ENCODE measurements at places on chromosomes 4 and X. TPM values are rescaled to one million over a fixed set of nuclear protein-coding genes. Genes with fewer than 3 reads are reported as not detected.

GRCh38 chr4:122456231-122457116 lies at the start of gene IL2:
Gene IL2, minus strand, starts transcription at chr4:122456725. Its CDS starts 285 bp downstream, at chr4:122456440.
- no peak for DNase-seq

- no peak for DNase-seq
These were observed 100.1 kb downstream of the CXXC4 start for GRCh38 chr4:104394406-104395167.

GRCh38 chr4:115325836-115326235 lies 212.4 kb upstream of the NDST4 start:
- DNase-seq = no peak

DNA sequence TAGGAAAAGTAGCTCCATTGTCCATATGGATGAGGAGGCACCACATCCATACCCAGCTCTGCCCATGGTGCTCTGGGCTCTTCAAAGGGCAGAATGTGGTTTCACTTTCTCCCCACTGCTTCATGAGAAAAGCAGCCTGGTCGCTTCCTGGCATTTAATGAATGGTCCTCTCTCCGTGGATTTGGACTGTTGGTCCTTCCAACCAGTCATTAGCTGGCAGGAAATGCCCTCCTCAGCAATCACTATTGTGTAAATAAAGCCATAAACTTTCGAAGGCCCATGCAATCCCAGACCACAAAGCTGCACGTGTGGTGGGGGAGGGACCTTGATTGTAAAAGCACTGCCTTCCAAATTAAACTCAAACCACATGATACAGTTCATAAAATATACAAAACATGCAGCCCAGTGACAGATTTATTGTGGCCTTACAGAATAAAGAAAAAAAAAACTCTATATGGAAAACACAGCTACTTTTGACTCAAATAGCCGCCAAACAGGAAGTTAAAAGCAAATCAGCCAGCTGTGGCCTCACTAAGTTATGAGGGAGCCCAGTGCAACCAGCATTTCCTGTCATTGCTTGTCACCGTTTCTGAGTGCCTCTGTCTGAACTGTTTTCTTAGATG lies 8.1 kb downstream of the MBNL3 start:
- no peak for DNase-seq

DNA sequence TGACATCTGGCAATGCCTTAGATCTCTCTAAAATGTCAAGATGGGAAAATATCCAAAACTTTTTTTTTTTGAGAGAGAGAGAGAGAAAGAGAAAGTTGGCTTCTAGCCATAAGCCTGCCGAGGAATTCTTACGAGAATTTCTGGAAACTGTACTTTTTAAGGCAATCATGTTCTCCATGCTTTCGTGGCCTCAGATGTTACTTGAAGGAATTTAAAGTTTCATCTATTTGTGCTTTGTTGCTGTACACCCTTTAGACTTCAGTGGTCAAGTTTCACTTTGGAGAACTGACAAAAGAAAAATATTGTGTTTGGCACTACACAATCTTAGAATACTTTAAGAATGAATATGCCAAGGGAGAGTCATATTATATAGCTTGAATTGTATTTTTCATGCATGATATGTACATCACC lies 53.9 kb downstream of the FAT4 start:
- no peak for DNase-seq

DNA sequence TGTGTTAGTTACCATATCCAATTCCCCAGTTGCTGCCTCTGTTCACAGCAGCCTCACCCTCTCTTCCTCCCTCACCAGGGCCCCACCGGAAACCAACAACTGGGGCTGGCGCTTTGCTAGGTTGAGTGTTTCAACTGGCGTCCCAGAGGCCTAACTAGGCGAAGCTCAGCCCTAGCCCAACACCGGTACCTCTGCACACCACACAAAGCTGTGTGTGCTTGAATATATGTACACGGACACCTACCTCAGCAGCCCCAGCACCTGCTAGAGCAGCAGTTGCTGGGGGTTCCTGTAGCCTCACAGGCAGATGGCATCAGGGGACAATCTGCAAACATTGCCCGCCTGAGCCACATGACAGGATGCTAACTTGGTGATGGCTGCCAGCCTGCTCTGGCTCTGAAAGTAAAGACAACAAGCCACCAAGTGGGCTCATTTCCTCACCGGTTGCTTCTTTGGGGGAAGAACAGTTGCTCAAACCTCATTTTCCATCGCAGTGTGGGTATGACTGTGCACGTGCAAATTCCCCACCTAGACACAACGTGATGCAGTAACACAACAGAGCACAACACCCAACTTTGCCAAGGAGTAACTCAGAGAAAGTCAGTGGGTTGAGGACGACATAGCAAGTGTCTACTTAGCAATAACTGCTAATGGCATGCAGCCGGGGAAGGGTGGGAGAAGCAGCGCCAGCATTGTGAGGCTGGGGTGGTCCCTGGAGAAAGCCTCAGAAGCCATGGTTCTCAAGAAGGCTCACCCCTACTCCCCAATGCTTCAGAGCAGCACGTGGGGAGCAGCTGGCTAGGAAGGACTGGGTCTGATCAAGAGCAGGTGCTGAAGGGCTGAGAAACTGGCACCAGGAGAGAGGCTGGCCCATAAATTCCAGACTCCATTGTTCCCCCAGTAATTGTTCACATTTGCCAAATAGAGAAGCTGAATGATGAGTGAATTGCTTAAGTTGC lies 139.5 kb downstream of the SH3KBP1 start:
- peak; percentile 46 for DNase-seq

GRCh38 chrX:150692831-150693724 lies at the start of gene MTMR1:
Gene MTMR1, plus strand, starts transcription at chrX:150693396. Its CDS starts 135 bp downstream, at chrX:150693531.
- DNase-seq = peak; percentile 46

DNA sequence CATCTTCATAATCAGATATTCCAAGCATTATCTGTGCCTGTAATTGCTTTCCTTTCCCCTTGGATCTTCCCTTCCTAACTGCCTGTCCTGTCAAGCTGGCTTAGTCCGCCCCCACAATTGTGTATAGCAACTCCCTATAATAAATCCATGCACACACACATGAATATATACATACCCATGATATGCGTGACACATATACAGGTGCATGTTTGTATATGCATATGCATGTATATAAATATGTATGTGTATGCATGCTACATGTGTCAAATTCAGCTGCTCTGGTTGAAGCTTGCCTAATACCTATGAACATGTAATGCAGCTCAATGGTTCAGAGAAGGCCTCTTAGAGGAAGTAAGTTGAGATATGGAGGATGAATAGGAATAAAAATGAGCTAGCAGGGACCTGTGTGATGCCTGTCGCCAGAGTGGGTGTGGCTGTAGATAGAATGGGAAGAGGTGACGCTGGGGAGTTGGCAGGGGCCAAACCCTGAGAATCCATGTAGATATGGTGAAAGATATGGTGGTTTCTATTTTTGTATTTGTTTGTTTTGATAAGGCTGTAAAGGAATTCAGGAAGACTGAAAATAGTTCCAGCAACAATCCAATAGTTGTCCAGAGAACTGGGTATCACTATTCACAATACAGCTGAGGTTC lies 595.0 kb upstream of the BOD1L1 start:
- peak; percentile 75 for DNase-seq

GRCh38 chr4:7417639-7418038 lies 17.1 kb downstream of the PSAPL1 start:
- peak; percentile 21 for DNase-seq

DNA sequence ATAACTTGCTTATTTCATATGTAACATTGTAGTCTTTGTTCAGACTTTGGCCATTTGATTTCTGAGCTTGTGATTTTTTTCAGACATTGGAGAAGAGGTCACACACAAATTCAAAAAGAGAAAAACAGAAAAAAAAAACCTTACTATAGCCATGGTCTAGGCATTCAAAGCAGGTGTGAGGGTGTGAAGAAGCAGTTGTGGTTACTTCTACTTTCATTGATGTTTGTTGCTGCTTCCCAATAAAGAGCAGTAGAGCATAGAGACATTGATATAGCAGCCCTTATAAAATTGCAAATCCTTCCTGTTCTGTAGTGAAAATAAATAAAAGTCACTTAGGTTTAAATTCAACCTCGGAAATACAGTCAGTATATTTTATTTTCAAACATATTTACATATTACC lies 671.6 kb downstream of the GRXCR1 start:
- DNase-seq = no peak

DNA sequence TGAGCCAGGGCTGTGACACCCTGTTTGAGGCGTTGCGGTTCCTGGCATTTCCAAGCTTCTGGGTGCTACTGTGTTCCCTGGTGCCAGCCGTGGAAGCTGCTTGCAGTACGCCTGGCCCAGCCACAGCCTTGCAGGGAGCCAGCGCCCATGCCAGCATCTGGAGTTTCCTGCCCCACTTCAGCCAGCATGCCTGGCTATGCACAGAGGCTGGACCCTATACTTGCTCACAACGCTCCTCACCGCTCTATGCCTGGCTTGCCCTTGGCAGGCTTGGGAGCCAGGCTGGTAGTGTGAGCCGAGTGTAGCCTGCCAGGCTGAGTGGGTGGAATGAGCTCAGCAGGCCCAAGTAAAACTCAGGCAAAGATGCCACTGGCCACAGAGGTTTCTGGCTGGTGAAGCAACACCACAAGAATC lies 22.4 kb downstream of the PRRG1 start:
- peak; percentile 43 for DNase-seq

- peak; percentile 75 for DNase-seq
These were observed 995.5 kb downstream of the RAB28 start for GRCh38 chr4:12488672-12489071.

Gene CHIC1
- total RNA-seq = 11.2 TPM

Gene TRIML2
- total RNA-seq = not detected

Gene TXK
- total RNA-seq = 0.43 TPM

Gene NAP1L2
- total RNA-seq = 5.4 TPM

Gene NPY1R
- total RNA-seq = 0.62 TPM

Gene PRPS1
- 20.7 TPM for total RNA-seq

Gene ITM2A
- 70.9 TPM for total RNA-seq

Gene KIT
- total RNA-seq = 1.6 TPM

Gene TSPAN6
- 4.2 TPM for total RNA-seq
